GM13977 (cell line): ENCODE measurements at places on chromosomes 5 and 9.

GRCh38 chr5:170313344-170313743 lies 15.8 kb upstream of the LCP2 start:
- no peak for DNase-seq

DNA sequence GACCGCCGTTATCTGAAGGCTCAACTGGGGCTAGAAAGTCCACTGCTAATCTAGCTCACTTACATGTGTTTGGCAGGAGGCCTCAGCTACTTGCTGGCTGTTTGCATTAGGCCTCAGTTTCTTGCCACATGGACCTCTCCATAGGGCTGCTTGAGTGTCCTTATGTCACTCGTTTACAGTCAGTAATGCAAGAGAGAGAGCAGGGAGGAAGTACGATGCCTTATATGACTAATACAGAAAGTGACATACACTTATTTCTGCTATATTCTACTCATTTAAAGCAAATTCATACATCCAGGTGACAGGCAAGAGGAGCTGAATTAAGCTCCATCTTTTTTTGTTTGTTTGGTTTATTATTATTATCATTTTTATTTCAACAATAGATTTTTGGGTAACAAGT lies 179.6 kb downstream of the LURAP1L start:
- DNase-seq, result no peak

DNA sequence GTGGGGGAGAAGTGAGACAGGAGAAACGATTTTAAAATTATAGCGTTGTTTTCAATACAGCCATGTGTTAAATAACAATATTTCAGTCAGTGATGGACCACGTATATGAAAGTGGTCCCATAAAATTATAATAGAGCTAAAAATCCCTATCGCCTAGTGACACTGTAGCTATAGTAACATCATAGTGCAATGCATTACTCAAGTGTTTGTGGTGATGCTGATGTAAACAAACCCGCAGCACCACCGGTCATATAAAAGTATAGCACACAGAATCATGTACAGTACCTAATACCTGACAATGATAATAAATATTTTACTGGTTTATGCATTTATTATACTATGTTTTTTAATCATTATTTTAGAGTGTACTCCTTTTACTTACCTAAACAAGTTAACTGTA lies 407.4 kb upstream of the SEMA6A start:
- no peak for DNase-seq

- no peak for DNase-seq
These were observed 374.9 kb downstream of the TLE1 start for GRCh38 chr9:81314490-81314889.

- DNase-seq, result no peak
These were observed 27.8 kb downstream of the CSF1R start for GRCh38 chr5:150058480-150059126.

GRCh38 chr5:65151614-65152013 lies 330.1 kb downstream of the ADAMTS6 start:
- DNase-seq, result no peak

GRCh38 chr5:56624751-56625150 lies 190.6 kb upstream of the MAP3K1 start:
- no peak for DNase-seq

- DNase-seq, result peak; percentile 86
These were observed 211.2 kb downstream of the GADD45G start for GRCh38 chr9:89815903-89816573.

DNA sequence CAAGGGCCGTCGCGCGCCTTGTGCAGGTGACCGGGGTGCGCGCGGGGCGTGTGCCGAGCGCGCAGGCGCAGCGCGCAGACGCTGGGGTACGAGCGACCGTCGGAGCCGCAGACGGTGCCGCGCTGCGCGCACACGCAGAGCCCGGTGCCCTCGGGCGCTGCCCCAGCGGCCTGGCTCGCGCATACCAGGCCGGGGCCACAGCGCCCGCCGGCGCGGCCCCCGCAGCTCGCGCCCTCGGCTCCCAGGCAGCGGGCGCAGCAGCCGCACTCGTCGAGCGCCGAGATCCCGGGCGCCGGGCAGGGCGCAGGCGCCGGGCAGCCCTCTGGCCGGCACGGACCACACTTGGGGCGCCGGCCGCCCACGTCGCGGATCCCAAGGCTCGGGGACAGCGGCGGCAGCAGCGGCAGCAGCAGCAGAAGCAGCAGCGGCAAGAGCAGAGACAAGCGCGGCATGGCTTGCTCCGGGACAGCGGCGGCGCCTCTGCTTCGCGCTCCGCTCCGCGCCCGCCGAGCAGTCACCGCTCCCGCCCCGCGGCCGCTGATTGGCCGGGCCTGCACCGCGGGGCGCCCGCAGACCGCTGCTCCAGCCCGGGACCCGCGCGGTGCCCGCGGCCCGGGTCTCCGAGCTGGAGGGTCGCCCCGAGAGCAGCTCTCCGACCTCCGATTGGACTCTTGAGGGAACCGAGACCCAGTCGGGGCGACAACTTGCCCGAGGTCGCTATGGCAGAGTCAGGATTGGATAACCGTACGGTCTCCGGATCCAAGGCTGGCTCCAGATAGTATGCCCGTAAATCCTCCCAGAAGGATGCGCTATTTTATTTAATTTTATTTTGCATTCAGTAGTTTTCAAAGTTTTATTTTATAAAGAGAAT lies at the start of gene IGFBPL1:
TSS of gene IGFBPL1 (minus strand) at position 482 of the 871 bp plus-strand sequence. CDS start at position 452, 30 bp downstream.
- DNase-seq, result peak; percentile 63

DNA sequence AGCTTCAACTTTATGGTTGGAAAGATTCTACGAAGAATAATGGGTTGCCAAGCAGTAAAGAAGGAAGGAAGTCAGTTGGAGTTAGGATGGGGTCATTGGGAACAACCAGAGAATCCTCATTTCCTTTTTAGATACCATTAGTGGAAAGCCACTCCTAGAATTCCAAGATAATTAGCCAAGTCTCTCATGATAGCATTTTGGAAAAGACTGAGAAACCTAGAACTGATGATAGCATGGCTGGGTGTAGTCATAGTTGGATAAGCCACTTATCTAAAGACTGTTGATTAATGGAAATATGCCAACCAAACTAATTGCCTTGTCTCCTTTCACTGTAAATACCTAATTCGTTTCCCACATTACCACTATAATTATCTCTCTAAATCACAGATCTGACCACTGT lies 377.0 kb downstream of the GLIS3 start:
- DNase-seq, result no peak

- no peak for DNase-seq
These were observed 93.8 kb upstream of the PPP1R26 start for GRCh38 chr9:135385793-135386192.

DNA sequence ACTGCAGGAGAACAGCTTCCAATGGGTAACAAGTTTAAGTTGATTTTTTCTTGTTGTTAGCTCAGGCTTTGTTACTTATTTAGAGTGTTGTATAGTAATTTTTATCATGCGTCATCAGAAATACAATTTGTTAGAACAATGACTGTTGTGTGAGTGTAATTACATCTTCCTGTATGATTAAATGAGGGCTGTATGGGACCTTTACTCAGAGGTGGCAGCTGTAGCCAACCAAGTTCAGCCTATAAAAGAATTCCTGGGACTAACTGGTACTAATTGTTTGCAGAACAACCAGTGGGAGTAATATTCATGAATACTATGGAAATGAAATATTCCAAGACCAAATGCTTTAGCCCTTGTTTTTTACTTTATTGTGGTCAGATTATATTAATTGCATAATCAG lies 30.8 kb upstream of the TJP2 start:
- DNase-seq, result no peak

DNA sequence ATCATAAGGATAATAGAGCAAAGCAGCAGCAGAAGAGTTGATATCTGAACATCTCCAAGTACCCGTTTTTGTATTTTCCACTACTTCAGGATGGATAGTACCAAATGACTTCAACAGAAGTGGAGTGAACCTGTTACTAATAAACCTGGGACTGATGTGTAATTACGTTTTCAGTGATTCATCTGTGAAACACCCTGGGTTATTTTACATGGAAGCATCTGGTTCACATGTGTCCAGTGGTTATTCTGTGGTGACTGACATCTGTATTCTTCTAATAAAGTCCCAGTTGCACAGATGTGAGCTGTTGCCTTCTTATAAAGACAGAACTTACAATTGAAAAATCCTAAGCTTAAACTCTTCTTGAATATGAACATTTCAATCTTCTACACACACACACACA lies 139.7 kb upstream of the VCAN start:
- DNase-seq, result no peak

GRCh38 chr9:130872912-130873503 lies 23.6 kb downstream of the QRFP start:
- DNase-seq, result no peak

- DNase-seq, result no peak
These were observed 412 bp downstream of the PHF24 start for GRCh38 chr9:34958411-34958982.

GRCh38 chr5:53090229-53090628 lies 19.3 kb downstream of the MOCS2 start:
- DNase-seq, result no peak

DNA sequence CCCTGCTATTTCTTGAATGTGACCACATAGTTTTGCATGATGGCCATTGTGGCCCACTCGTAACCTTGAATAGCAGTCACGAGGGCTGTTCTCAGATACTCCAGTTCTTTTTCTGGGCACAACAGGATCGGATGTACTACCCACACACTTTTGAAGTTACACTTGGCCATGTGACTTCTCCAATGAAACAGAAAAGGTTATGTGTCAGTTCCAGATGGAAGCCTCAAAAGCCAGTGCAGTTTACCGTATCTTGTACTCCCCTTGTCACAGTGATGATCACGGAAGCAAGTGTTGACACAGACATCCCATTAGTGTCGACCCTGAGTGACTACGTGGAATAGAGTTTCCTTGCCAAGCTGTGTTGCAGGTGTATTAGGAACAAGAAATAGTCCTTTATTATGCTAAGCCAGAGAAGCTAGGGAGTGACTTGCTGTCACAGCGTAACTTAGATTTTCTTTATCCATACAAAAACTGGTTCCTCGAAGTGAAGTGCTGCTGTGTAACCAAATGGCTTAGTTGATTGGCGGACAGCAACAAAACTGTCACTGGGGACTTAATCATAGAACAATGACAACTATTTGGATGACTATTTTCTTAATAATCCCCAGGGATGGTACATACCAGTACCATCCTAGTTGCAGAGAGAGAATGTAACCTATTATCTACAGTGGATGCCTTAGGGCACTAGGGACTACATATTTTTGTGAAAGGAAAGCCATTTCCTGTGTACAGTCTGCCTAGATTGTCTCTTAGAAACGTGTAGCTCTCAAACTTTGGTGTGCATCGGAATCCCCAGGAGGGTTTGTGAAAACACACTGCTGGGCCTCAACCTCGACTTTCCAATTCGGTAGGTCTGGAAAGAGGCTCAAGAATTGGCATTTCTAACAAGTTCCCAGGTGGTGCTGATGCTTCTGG lies 90.1 kb upstream of the DMRT1 start:
- DNase-seq, result peak; percentile 36

GRCh38 chr9:466747-467146 lies 252.1 kb downstream of the DOCK8 start:
- no peak for DNase-seq

- DNase-seq, result no peak
These were observed 404.8 kb downstream of the MAN2A1 start for GRCh38 chr5:110094548-110094947.

GRCh38 chr5:73284985-73285384 lies 112.0 kb downstream of the TMEM174 start:
- DNase-seq, result no peak

- DNase-seq, result no peak
These were observed 45.2 kb upstream of the HMCN2 start for GRCh38 chr9:130220352-130220751.

GRCh38 chr5:179840321-179840720 lies 18.3 kb downstream of the MRNIP start:
- DNase-seq, result no peak

- no peak for DNase-seq
These were observed 34.7 kb upstream of the MYO10 start for GRCh38 chr5:16970826-16971225.

DNA sequence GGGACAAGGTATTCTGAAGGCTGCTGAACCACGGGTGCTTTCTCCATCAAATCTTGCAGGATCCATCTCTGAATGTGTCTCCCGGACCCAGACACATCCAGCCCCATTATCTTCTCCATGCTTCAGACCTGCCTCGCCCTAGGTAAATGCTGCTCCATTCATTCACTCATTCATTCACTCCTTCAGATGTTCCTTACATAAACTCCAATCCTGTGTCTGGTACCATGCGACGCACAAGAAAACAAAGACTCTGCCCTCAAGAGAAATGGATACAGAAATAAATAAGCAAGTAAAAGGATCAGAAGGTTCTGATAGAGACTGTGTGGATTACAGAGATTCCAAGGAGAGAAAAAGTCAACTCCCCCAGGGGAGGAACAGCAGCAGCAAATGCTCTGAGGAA lies 7.9 kb upstream of the PSMB7 start:
- no peak for DNase-seq

DNA sequence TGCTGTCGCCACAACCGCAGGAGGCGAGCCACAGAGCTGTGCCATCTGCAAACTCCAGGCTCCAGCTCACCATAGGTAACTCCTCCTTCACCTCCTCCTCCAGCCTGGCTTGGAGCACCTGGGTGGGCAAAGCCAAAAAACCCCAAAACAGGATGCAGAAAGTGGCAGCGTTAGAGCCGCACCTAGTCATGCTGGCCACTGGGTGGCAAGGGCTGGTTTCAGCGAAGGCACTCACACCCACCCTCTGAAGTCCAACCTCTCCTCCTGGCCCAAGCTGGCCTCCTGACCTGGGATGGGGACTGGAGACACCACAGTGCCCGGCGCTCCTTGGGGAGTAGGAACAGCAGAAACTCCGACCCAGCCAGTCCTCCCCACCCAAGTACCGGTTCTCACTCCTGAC lies 28.7 kb upstream of the ZNF354B start:
- DNase-seq, result no peak

GRCh38 chr5:157113002-157113401 lies 4.2 kb upstream of the HAVCR2 start:
- DNase-seq, result no peak

DNA sequence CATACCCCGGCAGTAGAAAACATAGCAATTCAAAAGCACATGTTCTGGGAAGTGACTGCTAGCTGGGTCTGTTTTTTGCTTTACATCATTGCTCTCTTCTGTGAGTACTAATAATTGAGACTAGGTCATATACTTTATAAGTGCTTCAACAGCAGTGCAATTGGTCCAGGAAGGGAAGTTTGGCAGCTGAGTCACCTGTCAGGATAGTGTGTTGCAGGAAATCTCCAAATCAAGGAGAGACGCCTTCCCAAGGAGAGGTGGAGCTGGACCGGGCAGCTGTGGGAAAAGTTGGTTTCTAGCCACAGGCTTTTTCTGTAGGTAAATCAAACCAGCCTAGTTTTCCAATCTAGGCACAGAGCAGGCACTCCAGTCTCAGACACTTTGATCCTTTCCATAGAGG lies 330.1 kb downstream of the ENC1 start:
- DNase-seq, result no peak

DNA sequence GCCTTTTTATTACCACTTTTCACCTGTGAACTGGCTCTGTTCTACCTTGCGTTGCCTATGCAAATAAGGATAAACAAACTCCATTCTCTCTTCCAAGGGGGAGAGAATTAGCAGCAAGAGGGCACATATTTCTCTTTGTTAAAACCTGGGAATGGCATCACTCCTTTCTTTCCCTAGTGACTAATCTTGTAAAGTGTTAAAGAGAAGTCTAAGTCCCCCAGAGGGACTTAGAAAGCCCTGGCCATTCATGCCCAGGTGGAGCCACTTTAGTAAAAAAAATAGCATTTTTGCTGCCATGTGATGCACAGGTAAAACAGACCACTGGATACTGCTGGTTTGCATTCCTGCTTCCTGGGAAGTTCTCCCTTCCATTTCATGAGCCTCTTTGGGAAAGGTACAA lies 148.4 kb downstream of the MAN2A1 start:
- no peak for DNase-seq
